GM23338 (cell line): ENCODE measurements at places on chromosomes 11 and 22. TPM values are rescaled to one million over a fixed set of nuclear protein-coding genes. Genes with fewer than 3 reads are reported as not detected.

DNA sequence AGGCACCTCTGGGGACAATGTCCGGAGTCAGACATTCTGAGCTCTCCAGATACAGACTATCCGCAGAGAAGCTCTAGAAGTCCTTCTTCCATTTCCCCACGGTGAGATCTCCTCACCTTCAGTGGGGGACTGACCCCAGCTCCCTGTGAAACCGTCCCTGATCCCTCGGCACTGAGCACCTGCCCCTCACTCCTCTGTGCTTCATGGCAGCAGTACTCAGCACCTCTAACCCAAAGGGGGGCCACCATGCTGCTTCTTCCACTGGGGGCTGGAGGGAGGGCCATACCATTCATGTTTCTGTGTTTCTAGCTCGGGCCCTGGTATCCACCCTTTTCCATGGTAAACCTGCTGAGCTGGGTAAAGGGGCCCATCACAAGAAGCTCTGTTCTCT, 321.7 kb downstream of the BRD1 start:
- no peak overlapping the region for H3K27ac ChIP-seq
- no peaks in the 10 kb centered on the region; the same call in 1 of the 2 replicates for H3K36me3 ChIP-seq
- no peak for DNase-seq
- no peak overlapping the region for H3K4me3 ChIP-seq
- no peaks in the 10 kb centered on the region for H3K27me3 ChIP-seq

The NELL1 gene
- 0.39 and 1.6 TPM in 2 replicates for total RNA-seq

The OR51M1 gene
- total RNA-seq, result 0.03 and 0.35 TPM in 2 replicates

DNA sequence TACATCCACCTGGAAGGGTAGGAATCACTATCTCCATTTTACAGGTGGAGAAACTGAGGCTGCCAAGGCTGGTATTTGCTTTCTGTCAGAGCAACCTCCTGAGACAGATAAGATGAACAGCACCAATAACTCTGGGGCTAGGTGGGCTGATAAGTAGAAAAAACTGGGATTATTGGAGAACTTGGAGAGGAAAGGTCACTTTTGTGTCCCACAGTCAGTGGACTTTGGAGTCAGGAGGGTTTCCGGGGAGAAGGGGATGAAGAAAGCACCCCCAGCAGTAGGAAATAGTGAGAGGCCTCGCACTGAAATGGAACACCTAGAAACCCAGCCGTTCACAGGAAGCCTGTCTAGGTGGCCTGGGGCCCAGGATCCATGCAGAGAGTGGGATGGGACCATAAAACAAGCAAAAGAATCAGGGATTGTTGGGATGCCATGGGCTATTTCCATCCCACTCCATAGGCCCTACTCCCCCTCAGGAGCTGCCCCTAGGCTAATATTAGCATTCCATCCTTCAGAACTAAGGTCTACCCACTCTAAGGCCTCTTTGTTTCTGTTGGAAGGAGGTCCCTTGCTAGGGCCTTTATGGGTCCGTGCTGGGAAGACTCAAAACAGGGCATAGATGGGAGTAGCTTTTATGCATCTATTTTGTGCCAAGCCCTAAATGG, 31.0 kb upstream of the FCHSD2 start:
- H3K27me3 ChIP-seq, result no peaks in the 10 kb centered on the region
- no peak for DNase-seq
- H3K27ac ChIP-seq, result no peak overlapping the region
- H3K36me3 ChIP-seq, result no peaks in the 10 kb centered on the region
- H3K4me3 ChIP-seq, result no peak overlapping the region

- peak overlapping the region; percentile 94 for H3K4me3 ChIP-seq
- peak overlapping the region; percentile 78 for H3K27ac ChIP-seq
- H3K4me1 ChIP-seq, result peaks cover 29% of the 10 kb centered on the region
- H3K36me3 ChIP-seq, result peaks cover 9% of the 10 kb centered on the region
- DNase-seq, result peak; percentile 78
- H3K27me3 ChIP-seq, result no peaks in the 10 kb centered on the region
Measured at GRCh38 chr11:71452199-71453036, 585 bp upstream of the NADSYN1 start.

DNA sequence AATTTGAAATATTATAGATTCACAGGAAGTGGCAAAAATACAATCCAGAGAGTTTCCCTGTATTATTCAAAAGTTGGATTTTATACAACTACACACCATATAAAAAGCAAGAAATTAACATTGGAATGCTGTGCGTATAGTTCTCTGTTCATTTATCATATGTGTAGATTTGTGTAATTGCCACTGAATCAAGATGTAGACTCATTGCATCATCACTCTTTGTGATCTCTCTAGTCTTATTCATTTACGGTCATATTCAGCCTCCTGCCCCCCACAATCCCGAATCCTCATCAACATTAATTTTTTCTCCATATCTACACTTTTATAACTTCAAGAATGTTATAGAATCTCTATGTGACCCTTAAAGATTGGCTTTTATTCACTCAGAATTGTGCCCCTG, 390.6 kb upstream of the B3GAT1 start:
- H3K4me1 ChIP-seq, result peaks cover 18% of the 10 kb centered on the region
- no peaks in the 10 kb centered on the region for H3K36me3 ChIP-seq
- no peak overlapping the region for H3K27ac ChIP-seq
- DNase-seq, result no peak
- no peak overlapping the region for H3K4me3 ChIP-seq

GRCh38 chr11:83147895-83148294, 9.0 kb upstream of the PCF11 start:
- H3K27me3 ChIP-seq, result no peaks in the 10 kb centered on the region
- no peak for DNase-seq
- H3K36me3 ChIP-seq, result no peaks in the 10 kb centered on the region
- H3K4me1 ChIP-seq, result no peaks in the 10 kb centered on the region
- H3K27ac ChIP-seq, result no peak overlapping the region

The KCNK4 gene
- 1.0 TPM in 1 of 2 replicates, not detected in the other for total RNA-seq
